ENCODE measurements at places on chromosomes 3 and 15.

DNA sequence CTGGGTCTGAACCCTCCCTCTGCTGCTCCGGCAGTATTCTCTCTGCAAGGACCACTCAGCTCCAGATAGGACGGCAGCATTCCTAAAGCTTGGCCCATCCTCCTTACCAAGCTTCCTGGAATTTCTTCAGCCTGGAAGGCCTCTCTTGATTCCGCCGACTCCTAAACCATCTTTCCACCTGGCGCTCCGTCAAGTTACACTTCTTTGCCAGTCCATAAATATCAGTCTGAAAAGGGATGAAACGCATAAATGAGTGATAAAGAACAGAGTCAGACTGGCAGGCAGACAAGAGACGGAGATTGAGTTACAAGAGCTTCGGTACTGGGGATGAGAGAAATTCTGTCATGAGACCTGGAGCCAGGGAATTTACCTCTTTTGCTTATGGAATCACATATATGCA is 44.3 kb downstream of the CERS3 start:
- DNase-seq, result no peak

GRCh38 chr15:65094294-65094995 is 17.9 kb downstream of the KBTBD13 start:
- no peak for DNase-seq

DNA sequence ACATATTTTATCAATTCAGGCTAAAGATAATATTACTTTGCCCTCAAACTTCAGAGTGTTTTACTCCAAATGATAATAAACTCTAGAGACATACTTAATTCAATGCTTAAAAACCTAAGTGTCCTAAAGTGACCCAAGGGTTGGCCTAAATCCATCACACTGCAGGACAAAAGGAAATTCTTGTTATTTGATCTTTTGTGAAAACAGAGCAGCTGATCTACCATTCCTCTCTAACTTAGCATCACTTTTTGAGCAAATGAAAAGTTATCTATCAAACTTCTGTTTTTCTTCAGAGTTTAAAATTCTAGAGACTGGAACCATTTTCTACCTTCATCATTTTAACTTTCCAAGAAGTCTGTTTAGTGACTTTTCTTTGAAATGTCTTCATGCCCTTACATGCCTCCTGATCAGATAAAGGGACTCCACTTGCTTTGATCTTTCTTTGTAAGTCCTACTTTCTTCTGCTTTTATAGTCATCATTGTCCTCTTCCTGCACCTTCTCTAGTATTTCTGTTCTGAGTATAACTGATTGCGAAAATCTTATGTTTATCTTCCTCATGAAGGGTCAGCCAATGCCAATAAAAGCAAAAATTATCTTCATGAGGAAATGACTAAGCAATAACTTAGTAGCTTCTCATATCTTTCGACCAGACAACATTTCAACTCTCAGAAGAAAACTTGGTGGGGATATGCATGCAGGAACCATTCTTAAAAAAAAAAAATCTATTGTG is 378.7 kb upstream of the TGFBR2 start:
- no peak for DNase-seq

DNA sequence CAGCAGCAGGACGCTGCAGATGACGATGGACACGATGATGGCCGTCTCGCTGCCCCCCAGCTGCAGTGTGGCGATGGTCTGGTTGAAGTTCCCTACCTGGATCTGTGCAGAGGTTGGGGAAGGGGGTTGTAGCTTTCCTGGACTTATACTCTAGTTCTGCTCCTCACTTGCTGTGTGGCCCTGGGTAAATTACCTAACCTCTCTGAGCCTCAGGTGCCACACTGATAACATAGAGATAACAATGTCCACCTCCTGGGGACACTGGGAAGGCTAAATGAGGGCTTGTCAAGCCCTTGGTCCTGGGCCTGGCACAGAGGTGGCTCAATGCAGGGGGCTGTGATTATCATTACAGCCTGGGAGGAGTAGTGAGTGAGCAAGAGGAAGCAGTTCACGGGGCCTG is 26.9 kb downstream of the H1-8 start:
- no peak for DNase-seq

DNA sequence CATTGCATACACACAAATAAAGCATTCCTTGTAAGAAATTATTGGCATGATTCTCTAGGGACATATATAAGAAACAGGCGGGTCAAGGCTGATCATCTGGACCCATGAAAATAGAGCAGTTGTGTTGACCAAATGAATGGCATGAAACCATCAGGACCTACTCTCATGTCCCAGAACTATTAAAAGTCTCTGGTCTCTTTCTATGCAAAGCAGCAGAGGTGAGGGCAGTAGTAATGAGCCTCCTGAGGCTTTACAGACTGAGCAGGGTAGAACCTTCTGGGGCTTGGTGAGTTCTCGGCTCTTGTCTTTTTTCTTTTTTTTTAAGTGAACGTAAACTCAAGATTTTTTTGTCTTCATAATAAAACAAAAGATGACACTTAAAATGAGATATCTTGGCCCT is 9.3 kb downstream of the GLDN start:
- DNase-seq, result no peak

DNA sequence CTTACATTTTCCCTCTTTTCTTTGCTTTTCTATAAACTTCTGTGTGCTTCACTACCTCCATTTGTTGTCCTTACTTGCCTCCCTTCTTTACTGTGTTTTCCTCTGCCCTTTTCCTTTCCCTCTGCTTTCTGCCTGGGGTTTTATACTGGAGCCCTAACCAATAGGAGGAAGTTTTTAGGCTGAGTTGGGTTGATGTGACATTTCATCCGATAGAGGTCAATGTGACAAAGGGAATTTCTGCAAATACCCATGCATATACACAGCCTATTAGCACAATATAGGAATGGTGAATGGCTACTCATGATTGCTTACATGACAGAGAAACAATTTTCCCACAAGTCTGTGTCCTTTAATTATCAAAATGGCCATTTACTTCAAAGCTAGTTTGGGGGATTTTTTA is 153.0 kb upstream of the ARPP21 start:
- no peak for DNase-seq

DNA sequence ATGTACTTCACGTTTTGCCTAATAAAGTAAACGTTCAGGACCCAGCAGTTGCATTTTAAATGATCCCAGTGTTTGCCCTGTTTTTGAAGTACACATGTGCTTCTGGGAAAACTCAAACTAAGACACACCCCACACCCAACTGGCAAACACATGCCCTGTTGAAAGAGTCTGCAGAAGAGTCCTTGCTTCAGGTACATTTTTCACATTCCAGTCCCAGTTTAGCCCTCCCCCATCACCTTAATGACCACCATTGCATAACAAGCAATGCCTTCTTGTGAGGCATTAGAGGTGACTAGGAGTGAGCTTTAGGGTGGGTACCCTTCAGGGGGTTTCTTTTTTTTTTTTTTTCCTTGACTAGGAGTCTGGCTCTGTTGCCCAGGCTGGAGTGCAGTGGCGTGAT is 322.3 kb downstream of the CNTN4 start:
- no peak for DNase-seq

GRCh38 chr3:124888482-124889441 is 1.6 kb upstream of the ITGB5 start:
- DNase-seq, result no peak

DNA sequence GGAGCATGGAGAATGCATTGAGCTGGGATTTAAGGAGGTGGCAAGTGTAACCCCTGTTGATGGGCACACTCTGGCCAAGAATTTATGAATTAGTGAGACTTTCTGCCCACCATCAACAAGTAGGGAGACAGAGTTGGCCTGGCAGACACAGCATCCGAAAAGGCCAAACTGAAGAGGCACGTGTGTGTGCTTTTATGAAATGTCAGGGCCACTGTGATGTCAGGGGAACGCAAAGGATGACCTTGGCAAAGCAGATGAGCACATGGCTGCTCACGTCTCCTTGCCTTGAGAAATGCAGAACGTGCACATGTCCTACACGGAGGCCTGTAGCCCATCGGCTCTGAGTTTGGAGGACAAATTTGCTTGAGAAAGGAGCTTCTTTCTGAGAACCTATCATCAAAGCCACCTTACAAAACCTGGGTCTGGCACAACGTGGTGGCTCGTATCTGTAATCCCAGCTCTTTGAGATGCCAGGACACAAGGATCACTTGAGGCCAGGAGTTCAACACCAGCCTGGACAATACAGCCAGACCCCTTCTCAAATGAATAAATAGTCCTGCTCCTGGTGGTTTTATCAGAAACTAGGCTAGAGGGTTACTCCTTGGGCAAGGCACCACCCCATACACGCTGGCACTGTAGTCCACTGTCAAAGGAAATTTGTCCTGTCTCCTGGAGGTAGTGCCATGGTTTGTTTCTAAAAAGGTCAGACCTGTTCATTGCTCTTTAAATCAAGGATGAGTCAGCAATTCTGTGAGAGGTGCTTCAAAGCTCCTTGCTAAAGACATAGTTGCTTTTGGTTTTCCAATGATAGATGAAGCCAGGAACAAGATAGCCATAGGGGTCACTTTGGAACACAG is 941 bp upstream of the SH3BP5 start:
- DNase-seq, result no peak

- DNase-seq, result no peak
Measured at GRCh38 chr15:25508369-25509002, 69.7 kb upstream of the UBE3A start.

DNA sequence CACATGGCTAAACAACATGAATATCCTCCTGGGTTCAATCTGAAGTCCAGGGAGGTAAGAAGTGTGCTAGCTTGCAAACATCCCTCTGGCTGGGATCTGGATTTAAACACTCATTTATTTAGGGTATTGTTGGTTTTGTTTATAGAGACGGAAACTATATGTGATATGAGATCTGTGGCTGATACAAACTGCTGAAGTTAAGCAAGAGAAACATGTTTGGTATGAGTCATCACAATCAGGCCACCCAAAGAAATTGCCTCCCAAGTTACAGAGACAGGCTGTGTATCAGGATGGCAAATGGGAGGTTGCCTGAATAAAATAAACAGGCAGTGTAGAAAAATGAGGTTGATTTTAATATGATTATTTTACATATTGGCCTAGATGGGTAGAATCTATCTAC is 562.1 kb downstream of the IGSF11 start:
- no peak for DNase-seq

GRCh38 chr3:137972396-137972795 is 37.6 kb upstream of the CLDN18 start:
- no peak for DNase-seq

DNA sequence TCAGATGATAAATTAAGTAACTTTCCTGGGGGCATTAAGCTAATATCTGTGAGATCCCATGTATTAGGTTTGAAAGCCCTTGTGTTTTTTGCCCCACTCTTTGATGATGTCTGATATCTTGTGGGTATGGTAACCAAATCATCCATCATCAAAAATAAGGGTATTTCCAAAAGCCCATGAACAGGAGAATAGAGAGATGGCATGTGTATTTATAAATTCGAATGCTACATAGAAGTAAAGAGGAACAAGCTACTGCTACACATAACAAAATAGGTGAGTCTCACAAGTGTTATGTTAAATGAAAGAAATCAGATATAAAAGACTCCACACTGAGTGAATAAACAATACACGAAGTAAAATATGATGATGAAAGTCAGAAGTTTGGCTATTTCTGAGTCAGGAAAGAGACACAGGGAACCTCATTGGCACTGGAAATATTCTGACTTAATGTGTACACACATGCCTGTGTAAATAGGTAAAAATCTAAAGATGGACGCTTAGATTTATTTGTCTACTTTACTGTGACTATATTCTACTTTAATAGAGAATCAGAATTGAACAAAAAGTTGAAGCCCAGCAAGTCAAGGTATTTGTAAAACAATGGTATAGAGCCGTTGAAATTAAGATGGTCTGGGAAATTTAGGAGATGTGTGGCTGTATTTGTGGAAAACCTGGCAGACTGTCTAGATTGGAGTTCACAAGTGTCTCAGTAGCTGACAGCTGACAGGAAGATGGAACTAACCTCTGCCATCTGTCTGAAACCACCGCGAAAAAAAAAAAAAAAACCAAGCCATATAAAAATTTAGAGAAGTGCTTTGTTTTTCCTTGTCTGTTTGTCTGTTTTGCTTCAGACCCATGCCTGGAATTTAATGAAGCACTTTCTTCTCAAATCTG is 111.0 kb upstream of the TGFBR2 start:
- DNase-seq, result no peak

DNA sequence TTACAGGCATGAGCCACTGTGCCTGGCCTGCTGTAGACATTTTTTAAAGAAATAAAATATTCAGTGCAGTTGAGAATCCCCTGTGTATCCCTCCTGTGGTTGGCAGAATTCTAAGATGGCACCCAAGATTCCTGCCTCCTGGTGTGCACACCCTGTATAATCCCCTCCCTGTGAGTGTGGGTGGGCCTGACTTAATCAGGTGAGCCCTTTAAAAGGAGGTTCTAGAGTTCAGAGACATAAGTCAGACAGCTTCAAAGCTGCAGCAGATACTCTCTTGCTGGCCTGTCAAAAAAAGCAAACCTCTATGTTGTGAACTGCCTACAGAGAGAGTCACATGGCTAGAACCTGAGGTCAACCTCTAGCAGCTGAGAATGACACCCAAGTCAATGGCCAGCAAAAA is 7.0 kb upstream of the VIPR1 start:
- no peak for DNase-seq

DNA sequence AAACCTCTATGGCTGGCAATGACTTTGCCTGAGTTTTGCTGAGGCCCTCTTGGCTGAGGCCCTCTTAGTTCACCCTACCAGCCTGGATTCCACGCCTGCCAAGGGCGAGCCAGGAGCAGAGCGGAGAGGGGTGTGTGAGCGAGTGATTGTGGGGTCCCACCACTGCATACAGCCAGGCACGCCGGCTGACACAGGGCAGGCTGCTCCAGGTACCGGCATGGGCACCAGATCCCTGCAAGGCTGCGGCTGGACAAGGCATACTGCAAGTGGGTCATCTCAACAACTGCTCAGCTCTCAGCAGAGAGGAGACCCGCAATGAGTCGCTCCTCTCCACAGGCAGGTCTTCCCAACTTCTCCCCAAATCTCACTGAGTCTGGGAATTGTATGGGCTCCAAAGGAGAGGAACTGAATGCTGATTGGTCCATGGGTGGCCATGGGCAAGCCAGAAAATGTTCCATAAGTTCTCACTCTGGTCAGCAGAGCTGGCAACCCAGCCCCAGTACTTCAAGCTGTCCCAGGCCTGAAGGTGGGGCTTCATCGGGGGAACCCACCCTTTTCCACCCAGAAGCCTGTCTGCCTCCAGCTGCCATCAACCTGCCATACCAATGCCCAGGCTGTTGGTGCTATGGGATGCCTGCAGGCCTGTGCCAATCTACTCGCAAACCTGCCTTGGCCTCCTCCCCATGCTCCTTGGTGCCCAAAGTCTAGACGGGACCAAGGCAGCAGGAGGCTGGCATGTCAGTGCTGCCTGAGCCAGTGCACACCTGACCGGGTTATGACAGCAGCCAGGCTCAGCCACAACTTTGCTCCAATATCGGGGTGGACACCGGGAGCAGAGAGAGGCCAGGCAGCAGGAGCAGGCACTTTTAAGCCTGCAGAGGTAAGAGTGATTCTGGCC is 1273.6 kb upstream of the GBE1 start:
- DNase-seq, result no peak

DNA sequence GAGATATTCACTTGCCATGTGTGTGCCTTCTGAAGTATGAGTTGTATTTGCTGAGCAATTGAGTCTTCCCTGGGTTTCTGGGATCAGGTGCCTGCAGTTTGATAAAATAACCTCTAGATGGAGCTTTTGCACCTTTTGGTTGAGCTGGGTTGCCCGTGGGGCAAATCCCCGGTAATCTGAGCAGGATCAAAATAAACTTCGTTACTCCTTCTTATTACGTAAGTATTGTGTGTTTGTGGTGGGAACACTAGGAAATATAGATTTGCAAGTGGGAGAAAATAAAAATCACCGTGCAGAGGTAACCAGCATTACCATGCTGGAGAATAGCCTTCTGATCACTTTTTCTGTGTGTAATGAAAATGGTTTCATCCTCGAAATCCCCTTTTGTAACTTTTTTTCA is 277.4 kb upstream of the NR2E3 start:
- no peak for DNase-seq

- no peak for DNase-seq
Measured at GRCh38 chr3:63876260-63876659, 12.6 kb downstream of the ATXN7 start.

- DNase-seq, result no peak
Measured at GRCh38 chr3:9715136-9715535, 11.5 kb downstream of the CPNE9 start.

All from CD4-positive, alpha-beta memory T cell (primary cell).